ENCODE measurements at places on chromosomes 3 and 15.

- DNase-seq, result no peak
Observed at GRCh38 chr15:35934383-35935049, 388.6 kb upstream of the DPH6 start.

DNA sequence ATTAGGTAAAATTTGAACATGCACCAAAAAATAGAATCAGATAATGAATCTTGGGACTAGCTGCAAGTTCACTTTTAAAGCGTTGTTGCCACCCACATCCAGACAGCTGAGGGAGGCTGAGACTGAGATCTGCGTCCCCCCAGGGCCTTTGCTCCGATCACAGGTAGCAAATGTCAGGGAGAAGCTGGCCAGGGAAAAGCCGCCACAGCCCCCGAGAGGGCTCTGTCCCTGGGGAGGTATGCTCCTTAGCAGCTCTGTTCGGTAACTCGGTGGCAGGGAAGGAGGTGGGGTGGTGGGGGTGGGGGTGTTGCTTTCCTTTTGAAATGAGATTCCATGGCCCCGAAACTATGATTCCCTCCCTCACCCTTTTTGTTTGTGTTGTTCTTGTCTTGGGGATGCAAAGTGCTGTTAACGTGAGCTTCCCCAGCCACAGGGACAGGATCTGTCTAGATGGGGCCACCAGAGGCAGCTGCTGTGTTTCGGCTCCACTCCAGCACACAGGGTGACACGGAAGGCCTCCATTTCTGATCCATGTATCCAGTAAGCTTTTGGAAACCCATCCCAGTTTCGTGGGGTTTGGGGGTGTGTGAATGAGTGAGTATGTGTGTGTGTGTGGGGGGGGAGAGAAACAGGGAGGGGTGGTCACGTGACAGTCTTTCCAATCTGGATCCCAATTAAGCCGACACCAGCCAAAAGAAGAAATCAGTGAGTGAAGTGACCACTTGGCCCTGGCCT is 1.1 kb upstream of the MINAR1 start:
- no peak for DNase-seq

DNA sequence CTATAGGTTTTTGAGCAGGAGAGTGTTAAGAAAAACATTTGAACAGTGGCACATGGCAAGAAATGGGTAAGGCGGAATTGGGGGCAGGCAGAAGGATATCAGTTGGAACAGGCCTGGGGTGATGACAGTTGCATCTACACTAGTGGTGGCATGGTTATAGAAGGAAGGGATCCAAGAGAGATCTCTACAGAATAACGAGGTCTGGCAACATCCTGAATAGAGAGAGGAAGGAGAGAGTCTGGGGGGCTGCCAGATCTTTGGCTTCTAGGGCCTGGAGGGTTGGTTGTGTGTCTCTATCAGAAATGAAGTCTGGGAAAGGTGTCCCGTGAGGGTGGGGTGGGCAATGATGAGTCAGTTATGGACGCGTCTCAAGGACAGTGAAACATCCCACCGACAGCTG is 26.3 kb downstream of the FSTL1 start:
- no peak for DNase-seq

- no peak for DNase-seq
Observed at GRCh38 chr15:88980498-88980897, 67.3 kb upstream of the MFGE8 start.

- no peak for DNase-seq
Observed at GRCh38 chr15:47715856-47716445, 1.4 kb upstream of the SEMA6D start.

DNA sequence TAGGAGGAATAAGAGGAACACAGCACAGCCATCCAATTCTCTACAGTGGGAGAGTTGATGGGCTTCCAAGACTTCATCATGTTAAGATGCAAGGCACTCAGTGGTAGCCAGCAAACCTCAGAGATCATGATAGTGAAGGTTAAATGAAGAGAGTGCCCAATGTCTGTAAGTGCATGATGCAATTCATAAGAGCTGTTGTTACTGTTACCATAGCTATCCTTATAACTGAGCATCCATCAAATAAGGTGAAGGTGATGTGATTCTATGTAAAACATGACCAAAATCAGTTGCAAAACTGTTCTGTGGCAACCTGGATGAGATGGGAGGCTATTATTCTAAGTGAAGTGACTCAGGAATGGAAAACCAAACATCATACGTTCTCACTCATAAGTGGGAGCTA is 289.7 kb downstream of the MAGI1 start:
- DNase-seq, result no peak

- no peak for DNase-seq
Observed at GRCh38 chr3:14262212-14262611, 83.6 kb downstream of the LSM3 start.

DNA sequence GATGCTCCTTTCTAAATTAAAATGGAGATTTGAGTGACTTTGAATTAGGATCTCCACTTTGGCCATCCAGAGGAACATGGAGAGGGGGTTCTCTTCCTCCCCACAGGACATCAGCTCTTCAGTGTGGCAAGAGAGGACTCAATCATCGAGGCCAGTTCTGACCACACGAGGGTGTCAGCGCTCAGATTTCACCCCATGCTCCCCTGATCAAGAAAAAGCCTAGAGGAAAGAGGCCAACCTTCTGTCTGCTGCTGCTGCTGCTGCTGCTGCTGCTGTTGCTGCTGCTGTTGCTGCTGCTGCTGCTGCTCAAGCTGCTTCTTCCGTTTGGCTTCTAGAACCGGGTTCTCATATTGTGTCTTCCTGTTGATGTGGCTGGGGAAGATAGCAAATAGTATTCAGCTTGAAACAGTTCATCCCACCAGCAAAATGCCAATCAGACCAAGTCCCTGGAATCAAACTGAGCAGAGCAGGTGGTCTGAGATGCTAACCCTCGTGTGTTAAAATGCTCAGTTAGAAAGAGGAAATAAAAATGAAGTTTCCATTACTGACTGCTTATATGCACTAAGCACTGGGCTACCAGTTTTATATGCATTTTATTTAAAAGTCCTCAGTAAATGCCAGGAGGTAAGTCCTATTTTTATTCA is 599.0 kb downstream of the MAGI1 start:
- DNase-seq, result no peak

GRCh38 chr15:65389226-65389625 is 11.4 kb upstream of the IGDCC3 start:
- no peak for DNase-seq

- DNase-seq, result no peak
Observed at GRCh38 chr3:120144267-120144666, 50.0 kb upstream of the GSK3B start.

DNA sequence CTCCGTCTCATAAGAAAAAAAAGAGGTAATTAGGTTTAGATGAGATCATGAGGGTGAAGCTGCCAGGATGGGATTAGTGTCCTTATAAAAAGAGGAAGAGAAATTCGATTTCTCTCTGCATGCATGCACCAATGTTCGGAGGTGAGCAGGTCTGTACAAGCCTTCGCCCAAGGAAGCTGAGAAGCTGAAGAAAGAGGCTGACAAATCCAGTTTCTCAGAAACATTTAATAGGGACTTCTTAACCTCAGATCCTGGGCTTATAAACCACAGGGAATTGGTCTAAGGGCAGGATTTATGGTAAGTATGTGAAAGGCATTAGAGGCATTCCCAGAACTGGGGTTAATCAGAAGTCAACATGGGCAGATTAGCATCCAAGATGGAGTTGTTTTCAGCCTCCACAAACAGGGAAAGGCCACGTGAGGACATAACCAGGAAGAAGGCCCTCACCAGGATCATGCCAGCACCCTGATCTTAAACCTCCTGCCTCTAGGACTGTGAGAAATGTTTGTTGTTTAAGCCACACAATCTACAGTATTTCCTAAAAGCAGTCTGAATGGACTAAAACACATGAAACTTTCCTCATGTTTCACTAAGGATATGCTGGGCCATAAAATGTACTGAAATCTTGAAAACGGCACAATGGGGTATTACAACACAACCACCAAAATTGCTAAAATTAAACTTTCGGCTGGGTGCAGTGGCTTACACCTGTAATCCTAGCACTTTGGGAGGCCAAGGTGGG is 11.3 kb downstream of the SHISA5 start:
- no peak for DNase-seq

GRCh38 chr15:99416191-99417188 is 149.3 kb upstream of the MEF2A start:
- no peak for DNase-seq

- DNase-seq, result no peak
Observed at GRCh38 chr15:39639037-39639436, 58.2 kb downstream of the THBS1 start.

GRCh38 chr3:89441141-89441540 is 333.7 kb downstream of the EPHA3 start:
- DNase-seq, result no peak

- no peak for DNase-seq
Observed at GRCh38 chr3:34419801-34420200, 621.4 kb downstream of the PDCD6IP start.

DNA sequence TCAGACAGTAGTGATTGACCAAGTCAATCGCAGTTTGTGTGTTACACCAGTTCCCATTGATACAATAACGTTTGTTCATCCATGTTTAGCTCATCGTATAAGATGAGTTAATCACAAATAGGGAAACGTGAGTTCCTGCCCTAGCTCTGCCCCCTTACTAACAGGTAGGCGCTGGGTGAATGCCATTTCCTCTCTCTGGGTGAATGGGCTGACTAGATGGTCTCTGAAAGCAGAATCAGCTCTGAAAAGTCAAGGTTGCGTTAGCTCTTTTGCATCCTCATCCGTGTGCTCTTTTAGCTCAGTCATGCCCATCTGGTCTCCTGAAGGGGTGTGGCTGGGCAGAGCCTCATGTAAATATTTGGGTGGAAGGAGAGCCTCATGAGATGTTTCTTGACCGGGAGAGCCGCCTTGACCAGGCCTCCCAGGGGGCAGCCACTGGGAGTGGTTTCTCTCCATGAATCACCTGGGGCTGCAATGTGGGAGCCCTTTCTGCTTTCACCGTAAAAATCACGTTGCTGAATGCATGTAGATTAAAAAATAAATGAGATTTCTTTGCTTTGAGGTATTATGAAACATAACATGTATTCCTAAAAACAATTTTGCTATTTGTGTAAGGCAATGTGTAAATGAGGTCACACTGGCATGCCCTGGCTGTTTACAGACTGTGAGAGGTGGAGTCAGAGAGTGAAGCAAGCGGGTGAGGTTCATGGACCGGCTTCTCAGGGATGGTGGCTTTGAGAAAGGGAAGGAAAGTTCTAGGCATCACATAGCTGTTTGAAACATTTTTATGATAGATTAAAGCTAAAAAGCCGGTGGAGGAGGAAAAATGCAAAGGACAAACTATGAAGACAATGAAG is 108.4 kb upstream of the RASGRP1 start:
- no peak for DNase-seq

DNA sequence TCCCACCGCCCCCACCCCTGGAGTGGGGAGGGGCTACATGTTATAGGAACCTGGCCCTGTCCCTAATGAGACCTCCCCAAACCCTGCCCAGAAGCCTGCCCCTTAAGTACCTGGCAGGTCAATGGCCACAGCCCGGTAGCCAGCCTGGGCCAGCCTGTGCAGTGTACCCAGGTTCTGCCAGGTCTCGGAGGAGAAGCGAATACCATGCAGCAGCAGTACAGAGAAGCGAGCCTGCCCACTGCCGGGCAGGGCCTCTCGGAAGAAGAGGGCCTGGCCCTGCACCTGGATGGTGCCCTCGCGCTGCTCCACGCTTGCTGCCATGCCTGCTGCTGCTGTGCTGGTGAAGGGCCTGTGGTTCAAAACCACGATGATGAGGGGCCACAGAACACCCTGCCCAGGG is 2.5 kb downstream of the ABHD14B start:
- no peak for DNase-seq

GRCh38 chr3:29515451-29515850 is 234.6 kb downstream of the RBMS3 start:
- no peak for DNase-seq

- DNase-seq, result no peak
Observed at GRCh38 chr3:139304383-139304782, 39.4 kb upstream of the MRPS22 start.

DNA sequence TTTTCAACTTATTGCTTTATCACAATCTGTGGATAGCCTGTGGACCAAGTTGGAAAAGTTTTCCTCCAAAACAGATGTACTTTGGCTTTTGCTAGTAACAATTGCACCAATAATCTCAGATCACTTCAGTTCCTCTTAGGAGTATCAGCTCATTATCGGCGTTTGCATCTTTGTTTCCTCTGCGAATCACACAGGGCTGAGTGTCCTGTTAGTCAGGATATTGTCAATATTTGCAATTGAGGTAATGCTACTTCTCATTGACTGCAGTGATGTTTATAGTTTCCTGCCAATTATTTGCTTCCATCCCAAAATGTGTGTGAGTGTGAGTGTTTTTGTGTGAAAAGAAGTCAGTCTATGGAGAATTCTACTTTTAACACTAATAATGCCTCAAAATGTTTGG is 545.0 kb downstream of the SI start:
- no peak for DNase-seq

DNA sequence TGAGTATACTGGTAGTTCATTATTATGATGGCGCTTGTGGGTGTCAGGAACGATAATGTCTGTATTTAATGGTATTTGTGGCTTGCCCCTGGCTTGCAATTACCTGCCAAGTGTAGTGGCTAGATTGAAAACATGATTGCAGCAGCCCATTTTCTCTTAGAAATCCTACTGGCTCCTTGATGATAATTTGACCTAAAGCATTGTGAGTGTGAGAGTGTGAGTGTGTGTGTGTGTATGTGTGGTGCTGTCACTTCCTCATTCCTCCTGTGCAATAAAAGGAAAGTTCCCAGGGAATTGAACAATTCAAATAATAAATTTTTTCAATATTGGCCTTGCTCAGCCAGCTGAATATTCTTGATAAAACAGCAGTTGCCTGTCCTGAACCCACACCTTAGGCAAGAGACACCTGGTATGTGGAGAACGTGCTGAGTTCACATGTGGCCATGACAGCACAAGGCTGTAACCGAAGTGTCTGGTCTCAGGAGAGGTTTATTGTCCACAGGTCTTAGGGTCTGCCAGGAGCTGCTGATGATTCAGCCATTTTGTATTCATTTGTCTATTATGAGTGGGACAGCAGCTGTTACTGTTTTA is 193.3 kb downstream of the CD47 start:
- no peak for DNase-seq

DNA sequence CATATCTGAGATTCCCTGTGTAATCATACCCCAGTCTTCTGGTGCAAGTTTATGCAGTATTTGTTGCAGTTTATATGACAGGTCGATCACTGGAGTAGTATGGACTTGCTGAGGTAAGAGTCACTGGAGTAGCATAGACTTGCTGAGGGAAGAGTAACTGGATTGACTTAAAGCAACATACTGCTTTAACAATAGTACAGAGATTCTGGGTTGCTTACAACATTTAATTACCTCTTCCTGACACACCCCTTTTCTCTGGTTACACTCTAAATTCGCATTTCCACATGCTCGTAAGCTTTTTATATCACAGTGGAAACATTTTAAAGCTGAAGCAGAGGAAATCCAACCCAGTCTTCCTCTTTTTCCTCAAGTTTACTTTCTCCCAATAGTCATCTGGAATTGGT is 11.8 kb downstream of the AAGAB start:
- no peak for DNase-seq
